ENCODE measurements at places on chromosomes 11 and 22. TPM values are rescaled to one million over a fixed set of nuclear protein-coding genes. Genes with fewer than 3 reads are reported as not detected.

DNA sequence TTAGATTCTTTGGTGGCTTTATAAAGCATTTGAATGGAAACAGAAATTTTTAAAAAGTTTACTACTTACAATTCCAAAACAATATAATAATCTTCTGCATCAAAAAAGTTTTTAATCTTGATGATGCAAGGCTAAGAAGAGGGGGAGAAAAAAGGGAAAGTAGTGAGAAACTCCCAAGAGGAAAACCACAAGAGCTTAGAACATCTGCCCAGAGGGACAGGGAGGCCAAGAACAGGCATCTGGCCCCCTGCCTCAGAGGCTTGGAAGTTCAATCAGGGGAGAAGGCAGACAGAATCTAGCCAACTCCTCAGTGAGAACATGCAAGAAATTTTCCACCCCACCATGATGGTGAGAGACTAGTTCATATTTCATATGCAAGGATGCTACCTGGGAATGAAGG, 23.8 kb upstream of the TTC28 start:
- DNase-seq, result no peak

DNA sequence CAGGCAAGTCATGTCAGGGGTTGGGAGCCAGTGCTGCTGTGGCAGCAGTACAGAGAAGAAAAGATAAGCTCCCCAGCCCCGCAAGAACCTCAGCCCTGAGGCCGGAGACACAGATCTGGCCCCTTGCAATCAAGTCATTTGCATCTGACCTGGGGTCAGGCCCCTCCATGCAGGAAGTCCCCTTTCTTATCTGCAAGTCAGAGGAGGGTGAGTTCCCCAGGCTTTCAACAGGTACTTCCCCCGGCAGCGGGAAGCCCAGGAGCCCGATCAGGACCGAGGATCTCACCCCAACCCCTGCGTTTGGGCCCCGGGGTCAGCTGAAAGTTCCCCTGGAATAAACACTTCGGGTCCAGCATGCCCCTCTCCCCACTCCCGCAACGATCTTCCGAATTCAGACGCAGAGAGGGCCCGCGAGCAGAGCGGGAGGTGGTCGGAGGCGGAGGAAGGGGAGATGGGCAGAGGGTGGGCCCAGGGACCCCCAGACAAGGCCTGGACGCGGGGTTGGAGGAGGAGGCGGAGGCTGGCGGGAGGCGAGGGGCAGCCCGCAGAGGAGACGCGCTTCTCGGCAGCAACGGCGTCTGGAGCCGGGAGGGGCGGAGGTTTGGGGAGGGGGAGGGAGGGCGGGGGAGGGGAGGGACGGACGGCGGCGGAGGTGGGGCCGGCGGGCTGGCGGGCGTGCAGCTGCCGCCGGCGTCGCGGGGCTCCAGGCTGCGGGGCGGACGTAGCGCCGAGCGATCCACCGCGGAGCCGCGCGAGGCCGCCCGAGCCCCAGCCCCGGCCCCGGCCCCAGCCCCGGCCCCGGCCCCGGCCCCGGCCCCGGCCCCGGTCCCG, at the start of gene TSPAN18:
TSPAN18 (plus strand) TSS at position 680 of the 831 bp plus-strand sequence. CDS start 179,455 bp downstream, outside the sequence.
- no peak for DNase-seq

DNA sequence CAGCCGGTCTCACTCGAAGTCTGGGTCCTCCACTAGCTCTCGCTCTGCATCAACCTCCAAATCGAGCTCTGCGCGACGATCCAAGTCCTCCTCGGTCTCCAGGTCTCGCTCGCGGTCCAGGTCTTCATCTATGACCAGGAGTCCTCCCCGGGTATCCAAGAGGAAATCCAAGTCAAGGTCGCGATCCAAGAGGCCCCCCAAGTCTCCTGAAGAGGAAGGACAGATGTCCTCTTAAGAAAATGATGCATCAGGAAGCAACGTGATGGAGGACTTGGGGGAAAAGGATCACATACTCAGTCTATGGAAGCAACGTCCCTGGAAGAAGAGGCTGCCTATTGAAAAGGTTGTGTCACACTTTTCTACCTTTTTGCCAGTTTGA, 1.1 kb downstream of the SRSF8 start:
- DNase-seq, result no peak

DNA sequence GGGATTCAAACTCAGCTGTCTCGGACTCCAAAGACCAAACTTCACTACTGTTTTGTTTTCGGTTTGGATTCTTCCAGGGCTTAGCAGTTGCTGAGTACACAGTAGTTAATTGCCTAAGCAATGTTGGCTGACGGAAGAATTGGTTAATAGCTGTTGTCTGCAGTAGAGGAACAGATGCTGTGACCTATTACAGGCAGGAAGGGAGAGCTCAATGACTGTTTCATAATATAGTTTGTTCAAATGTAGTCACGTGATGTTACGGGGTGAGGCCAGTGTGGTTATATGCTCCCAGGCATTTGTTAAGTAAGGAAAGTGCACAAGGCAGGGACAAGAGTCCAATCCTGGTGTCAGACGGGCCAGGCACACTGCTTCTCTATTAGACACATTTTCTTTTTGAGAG, 222.6 kb upstream of the CCDC90B start:
- DNase-seq, result no peak

- DNase-seq, result no peak
Measured at GRCh38 chr22:40491990-40492631, 121.7 kb downstream of the SGSM3 start.

The APOA4 gene
- not detected for total RNA-seq

DNA sequence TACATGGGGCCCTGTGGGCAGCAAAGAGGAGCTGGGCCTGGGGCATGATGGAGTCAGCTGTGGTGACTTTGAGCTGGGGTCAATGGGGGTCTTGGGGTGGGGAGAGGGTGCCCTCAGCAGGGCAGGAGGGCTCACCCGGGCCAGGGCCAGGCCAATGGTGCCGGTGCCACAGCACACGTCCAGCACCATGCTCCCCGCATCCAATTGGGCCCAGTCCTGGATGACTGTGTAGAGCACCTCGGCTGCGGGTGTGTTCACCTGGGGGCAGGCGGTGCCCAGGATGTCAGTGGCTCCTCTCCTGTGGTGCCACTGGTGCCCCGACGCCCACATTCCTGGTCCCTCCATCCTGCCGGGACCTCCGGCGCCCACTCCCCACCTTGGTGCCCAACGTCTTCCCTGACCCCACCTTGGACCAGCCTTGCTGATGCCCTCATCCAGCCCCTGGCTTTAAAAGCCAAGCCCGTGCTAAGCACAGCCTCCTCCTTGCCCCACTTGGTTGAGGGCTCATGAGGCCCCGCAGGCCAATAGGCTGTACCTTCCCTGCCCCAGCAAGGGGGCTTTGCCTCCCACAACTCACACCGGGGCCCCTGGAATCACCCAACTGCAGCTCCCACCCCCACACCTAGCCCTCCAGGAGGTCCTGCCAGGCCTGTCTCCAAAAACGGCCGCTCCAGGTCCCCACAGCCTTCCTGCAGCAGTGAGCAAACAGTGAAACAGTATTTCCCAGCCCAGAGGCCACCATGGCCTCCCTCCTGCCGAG, 2.2 kb upstream of the RANBP1 start:
- no peak for DNase-seq

DNA sequence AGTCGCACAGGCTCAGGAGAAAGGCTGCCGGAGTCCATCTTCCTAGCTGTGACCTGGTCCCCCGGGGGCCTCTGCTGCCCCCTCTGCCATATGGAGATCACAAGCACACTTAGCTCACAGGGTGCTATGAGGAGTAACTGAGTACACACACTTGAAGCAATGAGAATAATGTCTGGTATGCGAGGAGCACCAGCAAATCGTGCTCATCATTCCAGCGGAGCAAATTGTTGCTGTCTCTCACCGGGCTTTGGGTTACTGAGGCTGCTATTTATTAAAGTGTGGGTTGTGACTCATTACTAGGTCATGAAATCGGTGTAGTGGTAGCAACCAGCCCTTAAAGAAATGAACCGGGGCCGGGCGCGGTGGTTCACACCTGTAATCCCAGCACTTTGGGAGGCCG, 48.1 kb upstream of the EIF3D start:
- no peak for DNase-seq

GRCh38 chr11:74000307-74001133, 8.4 kb downstream of the UCP3 start:
- no peak for DNase-seq

The LRRC10B gene
- not detected for total RNA-seq

GRCh38 chr11:105236664-105237063, 97.1 kb upstream of the CARD18 start:
- no peak for DNase-seq

- no peak for DNase-seq
Measured at GRCh38 chr11:133081730-133082452, 450.4 kb downstream of the OPCML start.

The IFITM10 gene
- 1.0 TPM for total RNA-seq

DNA sequence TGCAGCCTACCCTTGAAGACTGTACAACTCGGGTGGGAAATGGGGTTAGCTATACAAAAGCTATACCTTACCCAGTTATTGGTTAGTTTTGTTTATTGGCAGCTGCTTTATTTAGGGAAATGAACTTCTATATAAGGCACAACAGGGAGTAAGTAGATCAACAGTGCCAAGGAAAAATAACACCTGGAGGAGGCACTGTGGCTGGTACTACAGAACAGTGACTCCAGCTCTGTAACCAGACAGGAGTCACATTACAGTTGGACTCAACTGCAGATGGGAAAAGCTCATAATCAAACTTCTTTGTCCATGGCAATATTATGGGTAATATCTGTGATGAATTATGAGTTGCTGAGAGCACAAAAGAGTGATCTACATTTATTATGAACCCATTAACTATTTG, 14.0 kb downstream of the P4HA3 start:
- no peak for DNase-seq

DNA sequence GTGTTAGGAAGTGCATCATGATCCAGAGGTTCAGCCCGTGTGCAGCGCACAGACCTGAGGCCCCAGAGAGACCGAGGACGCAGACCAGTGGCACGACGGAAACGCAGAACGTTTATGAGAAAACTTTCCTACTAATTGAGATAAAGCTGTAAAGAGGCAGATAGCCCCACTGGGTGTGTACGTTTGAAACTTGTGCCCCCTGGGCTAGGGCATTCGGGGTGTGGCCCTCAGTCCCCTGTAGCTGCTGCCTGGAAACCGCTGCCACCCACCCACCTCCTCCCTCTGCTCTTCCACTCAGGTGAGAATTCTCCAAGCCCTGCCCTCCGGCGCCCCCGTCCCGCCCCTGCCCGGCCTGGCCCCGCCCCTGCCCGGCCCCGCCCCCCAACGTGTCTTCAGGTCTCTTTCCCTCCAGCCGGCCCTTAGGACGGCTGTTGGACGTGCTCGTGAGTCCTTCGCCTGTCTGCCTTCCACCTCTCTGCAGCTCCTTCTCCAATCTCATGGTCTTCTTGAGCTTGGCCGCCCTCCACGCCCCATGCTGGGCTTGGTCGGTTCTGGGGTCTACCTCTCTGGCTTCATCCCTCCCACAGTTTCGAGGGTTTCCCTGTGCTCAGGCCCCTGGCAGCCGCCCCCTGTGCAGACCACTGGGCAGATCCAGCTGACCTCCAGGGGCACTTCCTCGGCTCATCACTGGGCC, 12.1 kb downstream of the MAPK8IP2 start:
- no peak for DNase-seq

GRCh38 chr11:45265969-45266675, 20.0 kb downstream of the SYT13 start:
- DNase-seq, result no peak

DNA sequence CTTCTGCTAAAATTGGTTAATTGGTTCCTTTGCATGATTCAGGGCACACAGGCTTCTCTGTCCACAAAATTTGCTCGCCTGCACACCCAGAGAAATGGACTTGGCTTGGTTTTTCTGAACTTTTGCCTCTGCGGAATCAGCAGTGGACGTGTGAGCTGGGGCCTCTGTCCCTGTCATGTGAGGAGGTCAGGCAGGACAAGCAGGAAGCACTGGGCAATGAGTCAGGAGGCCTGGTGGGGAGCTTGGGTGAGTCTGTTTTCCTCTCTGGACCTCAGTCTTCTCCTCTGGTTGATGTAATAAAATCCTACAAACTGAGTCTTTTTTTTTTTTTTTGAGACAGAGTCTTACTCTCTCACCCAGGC, 10.4 kb upstream of the CELSR1 start:
- no peak for DNase-seq

The CDHR5 gene
- not detected for total RNA-seq

DNA sequence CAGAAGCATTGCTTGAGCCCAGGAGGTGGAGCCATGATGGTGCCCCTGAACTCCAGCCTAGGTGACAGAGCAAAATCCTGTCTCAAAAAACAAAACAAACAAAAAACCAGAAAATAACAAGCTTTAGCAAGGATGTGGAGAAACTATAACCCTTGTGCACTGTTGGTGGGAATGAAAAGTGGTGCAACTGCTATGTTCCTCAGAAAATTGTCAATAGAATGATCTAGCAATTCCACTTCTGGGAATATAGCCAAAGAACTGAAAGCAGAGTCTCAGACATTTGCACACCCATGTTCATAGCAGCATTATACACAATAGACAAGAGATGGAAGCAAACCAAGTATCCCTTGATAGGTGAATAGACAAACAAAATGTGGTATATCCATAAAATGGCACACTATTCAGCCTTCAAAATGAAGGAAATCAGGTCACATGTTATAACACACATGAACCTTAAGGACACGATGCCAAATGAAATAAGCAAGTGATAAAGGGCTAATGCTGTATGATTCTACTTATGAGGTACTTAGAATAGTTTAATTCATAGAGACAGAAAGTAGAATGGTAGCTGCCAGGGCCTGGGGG, 15.9 kb downstream of the KLHL22 start:
- DNase-seq, result no peak

The APOL5 gene
- total RNA-seq, result 1.4 TPM

DNA sequence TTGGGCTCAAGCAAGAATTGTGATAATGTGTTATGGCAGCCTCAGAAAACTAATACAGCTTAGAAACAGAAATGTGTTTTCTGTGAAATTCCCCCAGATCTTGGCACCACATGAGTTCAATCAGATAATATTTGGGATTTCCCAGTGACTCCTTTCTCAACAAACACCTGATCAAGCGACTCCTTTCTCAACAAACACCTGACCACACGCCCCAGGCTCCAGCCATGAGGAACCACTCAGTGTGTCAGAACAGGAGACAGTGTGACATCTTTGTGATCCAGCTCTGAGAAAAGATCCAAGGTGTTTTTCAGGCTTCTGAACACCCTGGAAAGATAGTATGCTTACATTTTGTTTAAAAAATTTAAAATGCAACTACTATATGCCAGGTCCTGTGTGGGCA, 1.9 kb upstream of the UVRAG start:
- DNase-seq, result no peak

- no peak for DNase-seq
Measured at GRCh38 chr11:111531687-111532364, 8.7 kb upstream of the LAYN start.

DNA sequence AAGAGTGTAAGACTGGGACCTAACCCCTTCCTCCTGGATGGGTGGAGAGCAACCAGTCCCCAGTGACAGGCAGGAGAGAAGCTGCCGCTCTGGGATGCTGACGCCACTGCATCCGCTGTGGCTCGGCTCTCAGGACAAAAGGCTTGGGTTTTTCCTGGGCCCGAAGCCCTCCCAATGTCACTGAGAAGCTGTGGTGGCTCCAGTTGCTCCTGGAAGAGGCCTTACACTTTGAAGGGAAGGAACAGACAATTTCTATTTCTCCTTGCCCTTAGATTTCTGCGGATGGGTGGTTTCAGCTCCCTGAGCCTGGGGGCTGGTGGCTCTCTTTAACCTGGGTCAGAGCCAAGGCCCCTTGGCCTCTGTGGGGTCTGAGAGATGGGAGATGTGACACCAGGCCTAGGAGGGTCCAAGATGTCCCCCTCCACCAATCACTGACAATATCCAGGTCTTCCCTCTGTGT, 21.4 kb downstream of the TPBGL start:
- no peak for DNase-seq

- DNase-seq, result no peak
Measured at GRCh38 chr11:116657842-116658825, 114.7 kb downstream of the BUD13 start.
